Large intestine (tissue), 12 donors: ENCODE measurements at places on chromosomes 4 and X.

GRCh38 chr4:40199179-40199670 is 2.4 kb downstream of the RHOH start:
- no peak overlapping the region for H3K4me3 ChIP-seq
- H3K27me3 ChIP-seq = no peaks in the 10 kb centered on the region
- DNase-seq = no peak
- H3K27ac ChIP-seq = no peak overlapping the region
- no peaks in the 10 kb centered on the region for H3K36me3 ChIP-seq
- H3K4me1 ChIP-seq = peaks cover 4% of the 10 kb centered on the region

DNA sequence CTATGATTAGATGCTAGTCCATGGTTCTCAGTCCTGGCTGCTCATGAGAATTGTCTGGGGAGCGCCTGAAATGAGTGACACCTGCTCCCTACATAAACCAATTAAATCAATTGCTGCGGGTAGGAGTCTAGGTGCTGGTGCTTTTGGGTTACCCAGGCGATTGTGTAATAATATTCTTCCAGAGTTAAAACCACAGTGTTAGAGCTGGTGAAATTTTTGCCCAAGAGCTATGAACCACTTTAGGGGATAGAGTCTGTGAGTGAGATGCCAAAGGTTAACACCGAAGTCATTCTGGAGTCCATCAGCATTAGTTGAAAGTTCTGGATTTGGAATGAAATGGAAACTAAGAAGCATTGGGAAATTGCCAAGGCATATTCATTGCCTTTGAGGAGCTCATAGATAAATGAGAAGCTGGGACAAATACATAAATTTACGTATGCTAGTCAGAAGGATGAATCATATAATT is 15.3 kb downstream of the PDK3 start:
- H3K27ac ChIP-seq = peak overlapping the region; percentile 23
- no peaks in the 10 kb centered on the region for H3K36me3 ChIP-seq
- no peak for DNase-seq
- H3K27me3 ChIP-seq = no peaks in the 10 kb centered on the region
- no peak overlapping the region for H3K4me3 ChIP-seq
- no peaks in the 10 kb centered on the region for H3K4me1 ChIP-seq

- no peak overlapping the region for H3K4me3 ChIP-seq
- no peaks in the 10 kb centered on the region for H3K4me1 ChIP-seq
- H3K27me3 ChIP-seq = peaks cover 18% of the 10 kb centered on the region
- no peak for DNase-seq
These were observed 63.0 kb downstream of the PPP2R2C start for GRCh38 chr4:6409381-6409780.

DNA sequence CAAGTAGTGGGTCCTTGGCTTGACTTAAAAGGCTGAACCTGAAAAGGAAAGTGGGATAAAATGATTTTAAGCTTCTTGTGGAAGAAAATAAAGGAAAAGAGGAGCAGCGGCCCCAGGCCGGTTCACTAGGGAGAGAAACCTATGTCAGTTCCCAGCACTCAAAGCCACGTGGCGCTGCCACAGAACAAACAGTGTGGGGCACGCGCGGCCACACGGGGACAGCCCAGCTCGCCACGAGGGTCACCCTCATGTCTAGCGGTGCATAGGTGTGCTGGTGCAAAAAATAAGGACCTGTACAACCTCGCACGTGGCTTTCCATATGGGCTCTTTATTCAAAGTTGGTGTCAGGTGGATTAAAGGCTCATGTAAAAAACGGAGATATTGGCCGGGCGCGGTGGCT is 17.1 kb downstream of the MSANTD1 start:
- H3K27ac ChIP-seq = no peak overlapping the region
- H3K27me3 ChIP-seq = no peaks in the 10 kb centered on the region
- DNase-seq = no peak
- H3K36me3 ChIP-seq = no peaks in the 10 kb centered on the region
